CD4-positive, alpha-beta T cell treated with Interleukin-6 for 4 hours (primary cell): ENCODE measurements at places on chromosomes 16 and 17.

GRCh38 chr17:71633391-71633849, 487.4 kb upstream of the SOX9 start:
- no peak for DNase-seq

- no peak for DNase-seq
Measured at GRCh38 chr17:42333053-42333452, 44.8 kb downstream of the STAT5A start.

GRCh38 chr17:49260817-49261291, 30.3 kb upstream of the PHOSPHO1 start:
- peak; percentile 58 for DNase-seq

GRCh38 chr16:28108590-28109247, 45.2 kb upstream of the GSG1L start:
- DNase-seq: no peak
